Parietal lobe (tissue), 2 donors: ENCODE measurements at places on chromosomes 3 and 15. TPM values are rescaled to one million over a fixed set of nuclear protein-coding genes. Genes with fewer than 3 reads are reported as not detected.

The NUP210 gene
- 19.4 TPM for total RNA-seq

The SATB1 gene
- 141 TPM for total RNA-seq

The GPR62 gene
- total RNA-seq, result 0.31 TPM

The CCRL2 gene
- 1.9 TPM for total RNA-seq

The PLD1 gene
- 9.1 TPM for total RNA-seq

The EIF4A2 gene
- total RNA-seq, result 1,078 TPM

The GOLGA6L10 gene
- 14.1 TPM for total RNA-seq

The NMD3 gene
- 75.7 TPM for total RNA-seq

The FBXO40 gene
- not detected for total RNA-seq

The DOCK3 gene
- total RNA-seq, result 60.7 TPM

The MCTP2 gene
- total RNA-seq, result 0.94 TPM

The NR2E3 gene
- not detected for total RNA-seq

The KIF7 gene
- 10.6 TPM for total RNA-seq

The ILDR1 gene
- total RNA-seq, result not detected

The LRRIQ4 gene
- 0.63 TPM for total RNA-seq

The RHOV gene
- 8.1 TPM for total RNA-seq

The PLCB2 gene
- 6.9 TPM for total RNA-seq

The MAGEL2 gene
- 1.9 TPM for total RNA-seq

The NPTN gene
- 129 TPM for total RNA-seq

The KIF15 gene
- 11.0 TPM for total RNA-seq

The SYNM gene
- 6.3 TPM for total RNA-seq

The IL17RB gene
- total RNA-seq, result 2.2 TPM

The ZNF501 gene
- 25.0 TPM for total RNA-seq

The SERPINI1 gene
- total RNA-seq, result 95.8 TPM

The ADAMTSL3 gene
- total RNA-seq, result 40.4 TPM

The FOXL2NB gene
- 0.94 TPM for total RNA-seq

The ZFYVE19 gene
- 22.5 TPM for total RNA-seq

The CHL1 gene
- total RNA-seq, result 1,059 TPM

The FES gene
- total RNA-seq, result 3.1 TPM

The EFCC1 gene
- 0.94 TPM for total RNA-seq

The SEMA3F gene
- total RNA-seq, result 11.3 TPM

The CD200R1 gene
- 0.31 TPM for total RNA-seq

The PIGZ gene
- total RNA-seq, result 9.1 TPM

The CHRFAM7A gene
- total RNA-seq, result 7.8 TPM

The LRRK1 gene
- 1.6 TPM for total RNA-seq

The HCN4 gene
- 6.6 TPM for total RNA-seq

The ARHGEF26 gene
- 11.9 TPM for total RNA-seq

The SCAANT1 gene
- not detected for total RNA-seq

The FANCD2OS gene
- total RNA-seq, result not detected

The CFAP100 gene
- 5.9 TPM for total RNA-seq

The NRG4 gene
- total RNA-seq, result not detected

The CACNA1D gene
- 49.8 TPM for total RNA-seq

The MGA gene
- 111 TPM for total RNA-seq

The AP2M1 gene
- total RNA-seq, result 295 TPM

The SLC51B gene
- not detected for total RNA-seq

The ECE2 gene
- 6.9 TPM for total RNA-seq

The UBA7 gene
- total RNA-seq, result 6.6 TPM

The TNFAIP8L3 gene
- total RNA-seq, result 0.94 TPM

The CFAP161 gene
- 3.4 TPM for total RNA-seq

The NOX5 gene
- 0.63 TPM for total RNA-seq

The TRIM69 gene
- total RNA-seq, result 32.6 TPM

The KBTBD8 gene
- total RNA-seq, result 13.8 TPM

The PHLDB2 gene
- total RNA-seq, result 17.8 TPM

The OIP5 gene
- 3.4 TPM for total RNA-seq

The GRIP2 gene
- 22.5 TPM for total RNA-seq

The MORC1 gene
- total RNA-seq, result not detected

The NISCH gene
- 139 TPM for total RNA-seq

The SIDT1 gene
- total RNA-seq, result 4.7 TPM

The CCDC13 gene
- total RNA-seq, result 2.8 TPM

The SHF gene
- total RNA-seq, result 72.0 TPM
